SIG-M5 (cell line): ENCODE measurements at places on chromosomes 5 and 9.

- DNase-seq: no peak
Observed at GRCh38 chr5:157770665-157771064, 27.2 kb downstream of the LSM11 start.

GRCh38 chr9:121388140-121388905 is 18.3 kb upstream of the STOM start:
- no peak for DNase-seq

DNA sequence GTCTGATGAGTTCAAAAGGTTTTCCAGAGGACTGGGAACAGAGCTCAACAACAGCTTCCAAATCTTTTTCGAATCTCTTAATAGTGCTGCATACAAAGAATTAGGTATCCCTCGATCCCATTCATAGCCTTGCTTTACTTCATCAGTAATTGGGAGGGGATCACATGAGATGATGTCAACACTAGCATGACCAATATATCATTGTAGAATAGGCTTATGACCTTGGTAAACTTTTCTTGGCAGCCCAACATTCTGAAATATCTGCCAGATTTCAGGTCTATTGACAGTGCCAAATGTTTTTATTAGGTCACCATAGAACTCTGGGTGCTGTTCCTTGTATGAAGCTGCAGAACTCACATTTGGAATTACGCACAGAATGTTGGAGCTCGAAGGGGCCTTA is 228.9 kb downstream of the FGF10 start:
- no peak for DNase-seq

DNA sequence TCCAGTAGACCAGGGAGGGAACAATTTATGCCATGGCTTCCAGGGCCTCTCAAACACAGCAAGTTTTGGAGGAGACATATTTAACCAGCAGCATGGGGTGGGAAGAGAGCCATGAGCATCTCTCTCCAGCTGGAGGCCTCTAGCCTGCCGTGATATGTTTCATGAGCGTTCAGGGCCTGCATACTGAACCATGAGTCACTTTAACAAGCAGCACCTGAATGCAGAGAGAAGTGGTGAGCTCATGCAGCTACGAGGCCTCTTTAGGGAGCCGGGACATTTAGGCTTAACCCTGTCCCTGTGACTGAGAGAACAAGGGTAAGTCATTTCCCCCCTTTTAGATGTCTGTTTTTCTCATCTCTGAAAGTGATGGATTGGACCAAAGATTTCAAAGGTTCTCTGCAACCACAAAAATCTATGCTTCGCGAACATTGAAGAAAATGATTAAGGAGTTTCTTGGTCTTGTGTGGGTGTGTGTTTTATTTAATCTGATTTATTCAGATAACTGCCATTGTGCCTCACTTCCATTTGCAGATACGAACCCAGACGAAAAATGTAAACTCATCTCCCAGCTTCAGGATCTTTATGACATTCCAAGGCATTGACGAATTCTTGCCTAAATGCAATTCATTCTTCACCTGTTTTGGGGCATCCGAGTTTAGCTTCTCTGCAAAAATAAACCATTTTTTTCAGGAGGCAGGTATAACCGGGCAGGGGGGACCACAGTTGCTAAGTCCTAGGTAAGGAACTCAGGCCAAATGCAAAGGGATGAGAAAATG is 157.0 kb downstream of the GABBR2 start:
- DNase-seq: no peak

- no peak for DNase-seq
Observed at GRCh38 chr9:13810510-13810909, 503.4 kb downstream of the NFIB start.

- no peak for DNase-seq
Observed at GRCh38 chr5:139390639-139391569, 1.2 kb upstream of the MZB1 start.

- no peak for DNase-seq
Observed at GRCh38 chr5:133779828-133780475, 167.6 kb upstream of the FSTL4 start.
